Fibroblast of the aortic adventitia (primary cell): ENCODE measurements at places on chromosomes 2 and 18. TPM values are rescaled to one million over a fixed set of nuclear protein-coding genes. Genes with fewer than 3 reads are reported as not detected.
A peak's percentile ranks its signal among the peaks of the same experiment; 100 is the strongest.

- no peak for DNase-seq
Observed at GRCh38 chr2:105403241-105403782, 4.5 kb upstream of the FHL2 start.

CIB4 gene
- total RNA-seq = not detected in 2 replicates

- no peak for DNase-seq
Observed at GRCh38 chr18:59012815-59013705, 126.6 kb upstream of the SEC11C start.

DNA sequence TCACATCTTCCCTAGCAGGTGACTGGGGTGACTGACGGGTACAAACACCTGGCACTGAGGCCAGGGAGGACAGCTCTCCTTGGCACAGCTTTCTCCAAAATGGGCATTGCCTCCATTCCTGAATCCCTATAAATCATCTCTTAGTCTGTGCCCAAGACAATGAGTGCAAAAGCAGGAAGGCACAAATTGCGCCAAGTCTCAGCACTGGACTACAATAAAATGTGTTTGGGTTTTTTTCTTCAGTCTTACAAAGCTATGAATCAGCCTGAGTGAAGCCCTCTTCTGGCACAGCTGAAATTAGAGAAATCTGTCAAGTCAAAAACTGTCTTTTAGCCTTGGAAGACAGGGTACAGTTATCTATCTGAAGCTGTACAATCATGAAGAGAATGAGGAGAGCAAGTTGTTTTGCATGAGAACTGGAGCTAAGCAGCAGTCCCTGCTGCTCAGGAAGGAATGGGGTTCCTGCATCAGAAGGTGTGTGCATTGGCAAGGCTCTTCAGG is 90.8 kb downstream of the EPB41L3 start:
- no peak for DNase-seq

DNA sequence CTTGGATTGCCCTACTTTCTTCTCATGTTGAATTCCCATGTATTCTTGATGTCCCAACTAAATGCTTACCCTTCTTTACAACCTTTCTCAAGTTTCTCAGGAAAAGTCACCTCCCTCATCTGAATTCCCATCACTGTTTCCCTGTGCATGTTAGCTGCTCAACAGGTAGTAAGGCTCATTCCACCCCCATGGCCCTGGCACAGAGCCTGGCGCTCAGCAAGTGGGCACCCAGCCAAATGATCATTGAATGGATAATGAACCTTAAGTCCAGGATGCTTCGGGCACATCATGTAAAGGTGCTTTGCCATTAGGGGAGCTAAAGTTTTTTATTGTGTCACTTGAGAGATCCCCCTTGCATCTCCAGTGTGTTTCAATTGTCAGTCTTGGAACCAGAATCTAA is 124.0 kb downstream of the PKP4 start:
- no peak for DNase-seq

DNA sequence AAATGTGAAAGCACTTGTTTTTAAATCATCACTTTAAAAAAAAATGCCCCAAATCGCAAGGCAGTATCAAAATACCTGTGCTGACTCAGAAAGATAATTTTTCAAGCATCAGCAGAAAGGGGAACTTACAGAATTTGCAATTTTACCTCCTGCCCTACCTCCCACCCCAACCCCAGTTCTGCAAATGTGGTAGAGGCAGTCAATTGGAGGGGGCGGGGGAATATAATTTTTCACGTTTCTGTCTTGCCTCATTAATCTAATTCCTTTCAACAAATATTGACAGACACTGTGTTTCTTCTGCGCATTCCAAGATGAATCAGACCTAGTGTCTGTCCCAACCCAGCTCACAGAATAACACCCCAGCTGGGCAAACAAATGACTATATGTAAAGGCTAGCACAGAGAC is 76.8 kb downstream of the ALPK2 start:
- no peak for DNase-seq

POMC gene
- total RNA-seq = 0.63 and 7.5 TPM in 2 replicates

CHRND gene
- not detected in 2 replicates for total RNA-seq

ARHGEF4 gene
- 5.2 and 9.8 TPM in 2 replicates for total RNA-seq

GRCh38 chr2:184562532-184562931 is 35.8 kb upstream of the ZNF804A start:
- DNase-seq = peak; percentile 48

GRCh38 chr2:68365087-68365486 is at the start of gene PLEK:
PLEK (plus strand) TSS chr2:68365282; CDS start chr2:68365352, 70 bp downstream.
- DNase-seq = no peak

GRCh38 chr2:134296301-134296700 is 42.4 kb downstream of the MGAT5 start:
- no peak for DNase-seq

GAD1 gene
- total RNA-seq = not detected in 2 replicates

DNA sequence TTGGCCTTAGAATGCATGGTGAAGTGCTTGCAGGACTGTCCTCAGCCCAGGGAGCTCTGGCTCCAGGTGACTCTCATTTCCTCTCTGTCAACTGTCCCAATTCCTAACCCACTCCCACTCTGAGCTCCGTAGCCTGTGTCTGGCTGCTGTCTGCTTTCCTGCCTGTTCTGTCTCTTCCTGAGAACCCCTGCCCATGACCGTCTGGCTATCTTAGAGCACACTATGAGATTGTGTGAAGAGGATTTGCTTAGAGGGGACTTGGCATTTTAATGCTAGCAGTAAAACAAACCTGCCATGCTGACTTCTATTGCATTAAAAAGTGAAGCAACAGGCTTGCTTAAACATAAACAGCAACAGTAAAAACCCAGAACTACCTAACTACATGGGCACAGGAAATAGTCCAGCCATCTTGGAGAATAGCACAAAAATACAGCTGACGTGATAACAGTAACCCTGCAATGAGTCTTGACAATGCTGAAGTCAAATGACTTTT is 234.7 kb downstream of the PRKCE start:
- no peak for DNase-seq

DNA sequence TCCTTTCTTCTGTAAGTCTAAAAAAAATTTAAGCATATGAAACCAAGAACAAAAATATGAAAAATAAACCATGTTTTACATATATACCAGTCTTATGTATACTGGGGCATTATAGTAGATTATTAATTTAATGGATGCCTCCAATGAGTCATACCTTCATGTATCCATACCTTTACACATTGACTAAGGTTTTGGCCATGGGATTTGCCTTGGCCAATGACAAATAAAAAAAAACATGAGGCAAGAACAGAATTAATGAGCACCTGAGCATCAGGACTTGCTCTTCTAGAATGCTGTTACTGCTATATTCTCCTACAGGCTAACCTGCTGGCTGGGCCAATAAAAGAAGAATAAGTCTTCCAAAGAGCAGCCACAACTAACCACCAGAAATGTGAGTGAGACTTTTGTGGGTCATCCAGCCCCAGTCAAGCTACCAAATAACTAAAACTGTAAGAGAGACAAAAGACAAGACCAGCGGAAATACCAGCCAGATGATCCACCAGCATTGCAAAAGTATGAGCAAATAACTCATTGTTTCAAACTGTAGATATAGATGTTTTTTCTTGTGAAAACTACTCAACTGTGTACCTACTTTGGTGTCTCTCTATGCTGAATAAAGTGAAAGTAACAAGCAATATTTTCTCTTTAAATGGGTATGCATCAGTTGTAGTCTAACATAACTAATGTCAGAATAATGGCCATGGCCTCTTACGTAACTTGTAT is 749.6 kb upstream of the VRK2 start:
- peak; percentile 28 for DNase-seq

- no peak for DNase-seq
Observed at GRCh38 chr18:57461652-57462269, 26.6 kb downstream of the ONECUT2 start.

- DNase-seq = no peak
Observed at GRCh38 chr2:172062402-172063004, 22.8 kb upstream of the DLX1 start.

- DNase-seq = no peak
Observed at GRCh38 chr2:164890544-164890943, 48.9 kb upstream of the COBLL1 start.

DNA sequence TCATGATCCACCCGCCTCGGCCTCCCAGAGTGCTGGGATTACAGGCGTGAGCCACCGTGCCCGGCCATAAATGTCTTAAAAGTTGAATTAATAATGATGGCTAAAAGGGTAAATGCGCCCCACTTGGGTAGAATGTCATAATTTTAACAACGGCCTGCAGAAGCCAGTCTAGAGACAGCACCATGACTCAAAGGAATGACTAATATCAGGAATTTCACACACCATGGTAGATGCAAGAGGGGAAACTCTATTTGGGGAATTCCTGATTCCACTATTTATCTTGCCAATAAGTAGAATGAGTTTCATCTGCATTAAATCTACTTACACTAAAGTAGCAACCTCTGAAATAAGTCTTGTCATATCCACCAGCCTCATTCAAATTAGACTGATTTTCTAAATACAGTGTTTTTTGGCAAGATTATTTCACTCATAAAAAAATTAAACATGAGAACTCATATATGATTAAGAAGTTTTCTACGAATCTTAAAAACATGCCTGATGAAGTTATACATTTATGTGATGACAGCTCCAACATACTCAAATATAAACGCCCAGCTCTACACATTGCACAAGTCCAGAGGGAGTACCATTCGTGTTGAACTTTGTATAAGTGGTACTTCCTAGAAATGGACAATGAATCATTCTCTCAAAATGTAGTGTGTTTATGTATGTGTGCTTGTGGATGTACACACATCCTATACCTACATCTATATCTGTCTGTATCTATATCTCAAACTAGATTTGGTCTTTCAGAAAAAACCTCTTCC is 309.7 kb downstream of the IRS1 start:
- DNase-seq = peak; percentile 77

DNA sequence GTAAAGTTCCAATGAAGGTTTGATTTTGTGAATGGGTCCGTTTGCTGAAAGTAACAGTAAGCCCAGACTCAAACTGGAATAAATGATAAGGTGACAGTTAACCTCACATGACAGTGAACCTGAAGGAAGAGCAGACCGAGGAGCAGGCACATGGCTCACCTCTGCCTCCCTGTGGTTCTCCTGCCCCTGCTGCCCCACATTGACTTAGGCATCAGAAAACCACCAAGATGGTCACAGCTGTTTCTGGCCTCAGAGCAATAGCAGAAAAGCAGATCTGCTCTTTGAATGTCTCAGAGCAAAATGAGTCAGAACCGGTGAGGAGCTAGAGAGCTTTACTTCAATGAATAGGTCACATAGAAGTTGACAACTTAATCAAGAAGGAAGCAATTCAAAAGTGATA is 487.6 kb downstream of the METTL4 start:
- DNase-seq = no peak
